Stimulated activated CD4-positive, alpha-beta T cell treated with anti-CD3 and anti-CD28 coated beads, Interleukin-1b, Interleukin-23, amount 100 ng/mL, for 1 hour (primary cell): ENCODE measurements at places on chromosomes 12 and 14.

- DNase-seq = no peak
Measured at GRCh38 chr12:8890313-8891085, 23.8 kb upstream of the PHC1 start.

DNA sequence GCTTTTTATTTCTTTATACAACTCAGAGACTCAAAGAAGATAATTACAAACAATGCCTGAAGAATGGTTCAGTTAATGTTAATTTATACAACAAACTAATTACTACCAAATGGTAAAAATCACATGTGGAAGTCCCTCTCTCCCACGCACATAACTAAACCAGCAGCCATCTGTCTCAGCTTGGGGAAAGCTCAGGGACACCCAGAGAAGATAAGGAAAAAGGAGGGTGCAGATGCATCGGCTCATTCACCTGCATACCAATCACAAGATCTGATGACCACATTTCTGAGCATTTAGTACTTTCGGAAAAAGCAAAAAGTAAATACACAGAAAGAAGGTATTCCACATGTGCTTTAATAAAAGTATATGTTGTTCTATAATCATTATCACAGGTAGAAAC lies 136.3 kb downstream of the SOX5 start:
- DNase-seq = no peak

DNA sequence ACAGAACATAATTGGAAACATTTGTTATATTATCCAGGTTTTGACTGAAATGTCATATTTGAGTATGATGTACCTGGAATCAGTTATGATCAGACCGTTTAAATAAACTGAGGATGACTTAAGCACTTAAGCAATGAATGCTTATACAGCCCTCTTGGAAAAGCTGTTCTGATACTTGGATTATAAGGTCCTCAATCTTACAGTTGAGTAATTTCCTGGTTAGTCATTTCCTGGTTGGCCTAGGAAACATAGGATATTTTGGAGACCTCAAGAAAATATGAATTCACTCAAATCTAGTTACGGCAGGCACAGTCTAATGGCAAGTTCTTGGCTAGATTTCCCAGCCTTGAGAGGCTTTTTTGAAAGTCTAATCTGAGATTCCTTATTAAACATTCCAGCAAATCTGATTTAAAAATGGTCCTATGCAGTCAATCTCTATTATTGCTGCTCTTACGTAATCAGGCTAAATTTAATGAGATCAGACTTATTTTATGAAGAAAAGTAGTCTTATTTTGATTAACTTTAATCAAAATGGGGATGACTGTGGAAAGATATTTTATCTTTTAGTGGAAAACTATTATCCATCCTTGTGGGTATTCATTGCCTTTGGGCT lies 447.2 kb downstream of the SNAPC1 start:
- DNase-seq = no peak

GRCh38 chr14:20608383-20609110 lies 17.4 kb upstream of the RNASE12 start:
- DNase-seq = no peak

GRCh38 chr12:131589966-131590365 lies 120.9 kb upstream of the SFSWAP start:
- no peak for DNase-seq

- DNase-seq = no peak
Measured at GRCh38 chr14:60974090-60974651, 6.7 kb downstream of the TRMT5 start.

DNA sequence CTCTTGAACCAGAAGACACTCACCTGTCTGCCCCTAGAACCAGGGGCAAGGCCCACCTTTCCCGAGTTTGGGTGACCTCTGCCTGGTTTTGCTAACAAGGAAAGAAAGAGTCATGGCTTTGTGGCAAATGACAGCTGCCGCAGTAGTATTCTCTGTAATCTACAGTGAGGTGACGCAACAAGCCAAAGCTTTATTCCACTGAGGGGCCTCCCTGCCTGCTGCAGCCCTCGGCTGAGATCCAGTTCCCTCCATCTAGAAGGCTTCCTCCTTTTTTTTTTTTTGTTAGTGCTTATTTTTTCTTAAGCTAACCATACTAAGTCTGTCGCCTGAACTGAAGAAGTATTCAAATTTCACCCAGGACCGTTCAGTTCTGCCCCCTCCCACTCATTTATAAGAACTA lies 142.3 kb upstream of the TMCC3 start:
- no peak for DNase-seq

- DNase-seq = no peak
Measured at GRCh38 chr12:108823804-108824203, 33.6 kb downstream of the SSH1 start.

DNA sequence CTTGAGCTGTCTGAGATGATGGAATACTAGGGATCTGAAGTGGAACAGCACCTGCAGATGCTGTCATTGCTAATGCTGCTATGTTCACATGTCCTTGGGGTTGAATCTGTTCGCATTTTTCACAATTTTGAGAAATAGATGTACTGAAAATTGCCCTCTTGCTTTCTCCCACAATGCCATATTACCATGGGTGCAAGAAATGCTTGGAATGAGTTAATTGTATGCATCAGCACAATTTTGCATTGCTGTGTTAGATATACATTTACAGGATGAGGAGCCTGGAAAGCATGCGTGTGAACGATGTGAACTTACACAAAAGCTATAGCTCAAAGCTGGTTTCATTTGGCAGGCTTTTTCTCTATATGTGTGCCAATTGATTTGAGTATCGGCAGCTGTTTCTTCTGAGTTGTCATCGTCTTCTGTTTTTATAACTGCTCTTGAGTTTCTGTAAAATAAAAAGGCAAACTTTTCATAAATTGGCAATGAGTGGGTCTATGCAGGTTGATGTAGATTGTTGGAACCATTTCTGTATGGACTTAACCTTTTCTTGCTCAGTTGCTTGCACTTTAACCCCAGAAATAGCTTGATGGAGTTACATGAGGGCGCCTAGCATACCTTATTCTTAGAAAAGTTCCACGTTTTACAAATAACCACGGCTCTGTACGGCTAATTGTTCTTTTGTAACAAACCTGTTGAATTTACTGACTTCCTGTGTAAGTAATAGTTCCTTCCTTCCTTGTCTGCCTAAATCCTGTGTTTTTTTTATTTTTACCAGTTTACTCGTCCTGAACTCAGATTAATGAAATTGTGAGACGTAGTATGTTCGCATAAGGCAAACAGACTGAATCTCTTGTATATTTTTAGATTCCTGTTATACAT lies 105.9 kb downstream of the FGD4 start:
- no peak for DNase-seq

- DNase-seq = no peak
Measured at GRCh38 chr12:88493636-88494035, 86.6 kb downstream of the KITLG start.

DNA sequence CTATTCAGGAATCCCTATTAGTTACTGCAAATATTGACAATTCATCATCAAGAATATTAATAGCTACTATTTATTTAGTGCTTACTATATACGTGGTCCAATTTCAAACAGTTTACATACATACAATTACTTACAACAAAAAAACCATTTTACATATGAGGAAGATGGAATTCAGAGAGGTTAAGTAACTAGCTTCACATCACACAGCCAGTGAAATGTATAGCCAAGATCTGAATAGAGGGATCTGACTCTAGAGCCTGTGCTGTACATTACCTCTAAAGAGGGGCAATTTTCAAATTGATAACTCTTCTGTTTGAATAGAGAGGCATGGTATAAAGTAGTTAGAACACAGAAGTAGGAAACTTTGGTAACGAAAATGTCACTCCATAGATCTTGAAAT lies 18.3 kb downstream of the SOX5 start:
- DNase-seq = no peak

DNA sequence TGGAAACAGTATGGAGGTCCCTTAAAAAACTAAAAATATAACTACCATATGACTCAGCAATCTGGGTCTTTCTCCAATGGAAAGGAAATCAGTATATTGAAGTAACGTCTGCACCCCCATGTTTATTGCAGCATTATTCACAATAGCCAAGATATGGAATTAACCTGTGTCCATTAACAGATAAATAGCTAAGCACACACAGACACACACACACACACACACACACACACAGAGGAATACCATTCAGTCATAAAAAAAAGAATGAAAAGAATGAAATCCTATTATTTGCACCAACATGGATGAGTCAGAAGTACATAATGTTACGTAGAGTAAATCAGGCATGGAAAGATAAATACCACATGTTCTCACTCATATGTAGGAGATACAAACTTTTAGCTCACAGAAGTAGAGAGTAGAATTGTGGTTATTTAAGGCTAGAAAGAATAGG lies 4.7 kb downstream of the KLRK1 start:
- no peak for DNase-seq

DNA sequence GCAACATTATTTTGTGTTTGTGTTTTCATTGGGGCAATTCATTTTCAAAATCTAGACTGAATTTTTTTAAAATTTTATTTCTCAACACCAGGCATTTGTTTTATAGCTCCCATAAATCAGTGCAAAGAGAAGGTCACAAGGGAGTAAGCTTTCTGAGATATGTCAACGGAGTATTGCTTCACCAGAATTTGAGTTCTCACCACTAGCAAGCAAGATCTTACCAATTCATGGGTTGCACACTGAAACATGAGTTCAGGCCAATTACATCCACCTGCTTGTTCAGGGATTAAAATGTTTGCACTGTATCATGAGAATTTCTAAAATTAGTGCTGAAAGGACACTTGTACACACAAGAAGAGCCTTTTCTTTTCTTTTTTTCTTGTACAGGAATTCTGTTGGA lies 121.9 kb downstream of the CAND1 start:
- no peak for DNase-seq

GRCh38 chr12:3655328-3655900 lies 97.5 kb downstream of the CRACR2A start:
- DNase-seq = no peak

GRCh38 chr14:31297701-31298344 lies 90.2 kb upstream of the HECTD1 start:
- DNase-seq = no peak
